ENCODE measurements at places on chromosomes 3 and 15.

DNA sequence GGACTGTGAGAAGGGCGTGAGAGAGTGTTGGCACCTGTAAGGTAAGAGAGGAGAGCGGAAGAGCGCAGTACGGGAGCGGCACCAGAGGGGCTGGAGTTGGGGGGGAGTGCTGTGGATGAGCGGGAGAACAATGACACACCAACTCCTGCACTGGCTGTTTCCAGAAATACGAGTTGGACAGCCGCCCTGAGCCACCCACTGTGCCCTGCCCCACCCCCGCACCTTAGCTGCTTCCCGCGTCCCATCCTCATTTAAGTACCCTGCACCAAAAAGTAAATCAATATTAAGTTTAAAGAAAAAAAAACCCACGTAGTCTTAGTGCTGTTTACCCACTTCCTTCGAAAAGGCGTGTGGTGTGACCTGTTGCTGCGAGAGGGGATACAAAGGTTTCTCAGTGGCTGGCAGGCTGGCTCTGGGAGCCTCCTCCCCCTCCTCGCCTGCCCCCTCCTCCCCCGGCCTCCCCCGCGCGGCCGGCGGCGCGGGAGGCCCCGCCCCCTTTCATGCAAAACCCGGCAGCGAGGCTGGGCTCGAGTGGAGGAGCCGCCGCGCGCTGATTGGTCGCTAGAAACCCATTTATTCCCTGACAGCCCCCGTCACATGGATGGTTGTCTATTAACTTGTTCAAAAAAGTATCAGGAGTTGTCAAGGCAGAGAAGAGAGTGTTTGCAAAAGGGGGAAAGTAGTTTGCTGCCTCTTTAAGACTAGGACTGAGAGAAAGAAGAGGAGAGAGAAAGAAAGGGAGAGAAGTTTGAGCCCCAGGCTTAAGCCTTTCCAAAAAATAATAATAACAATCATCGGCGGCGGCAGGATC, at the start of gene SOX2:
Gene SOX2 (plus strand): TSS at position 601 of the 811 bp plus-strand sequence. CDS start 436 bp downstream, outside the sequence.
- peak; percentile 93 for DNase-seq

DNA sequence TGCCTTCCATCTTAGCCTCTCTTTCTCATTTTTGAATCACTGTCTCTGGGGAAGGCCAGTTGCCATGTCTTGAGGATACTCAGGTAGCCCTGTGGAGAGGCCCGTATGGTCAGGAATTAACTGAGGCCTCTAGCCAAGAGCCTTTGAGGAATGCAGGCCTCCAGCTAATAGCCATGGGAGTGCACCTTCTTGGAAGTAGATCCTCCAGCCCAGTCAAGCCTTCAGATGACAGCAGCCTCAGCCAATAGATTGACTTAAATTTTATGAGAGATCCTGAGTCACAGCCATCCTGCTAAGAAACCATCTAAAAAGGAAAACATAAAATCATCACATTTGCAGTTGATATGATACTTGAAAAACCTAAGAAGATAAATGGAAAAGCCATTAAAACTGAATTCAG, 112.5 kb upstream of the BNIP2 start:
- no peak for DNase-seq

DNA sequence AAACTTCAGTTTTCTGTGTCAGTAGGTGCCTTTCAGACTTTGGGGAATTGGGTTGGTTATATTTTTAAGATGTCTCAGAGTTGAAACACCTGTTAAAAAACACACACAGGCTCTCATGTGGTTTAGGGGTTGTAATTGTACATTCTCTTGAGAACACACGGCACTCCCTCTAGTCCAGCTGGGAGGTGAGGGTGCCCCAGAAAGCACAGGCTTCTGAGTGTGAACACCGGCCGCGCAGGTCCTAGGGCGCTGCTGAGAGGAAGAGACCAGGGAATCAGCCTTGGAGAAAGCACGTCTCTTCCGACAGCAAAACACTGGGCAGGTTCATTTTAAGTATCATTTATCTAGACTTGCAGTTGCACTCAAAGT, 68.0 kb upstream of the RPL35A start:
- DNase-seq = no peak

- DNase-seq = no peak
Measured at GRCh38 chr3:183198939-183199338, 36.4 kb upstream of the LAMP3 start.

GRCh38 chr3:117928836-117929235, 1105.8 kb downstream of the IGSF11 start:
- DNase-seq = no peak
